ENCODE measurements at places on chromosomes 2 and 18. TPM values are rescaled to one million over a fixed set of nuclear protein-coding genes. Genes with fewer than 3 reads are reported as not detected.

GRCh38 chr2:152036611-152037469 is 62.0 kb downstream of the CACNB4 start:
- DNase-seq: peak; percentile 49

DNA sequence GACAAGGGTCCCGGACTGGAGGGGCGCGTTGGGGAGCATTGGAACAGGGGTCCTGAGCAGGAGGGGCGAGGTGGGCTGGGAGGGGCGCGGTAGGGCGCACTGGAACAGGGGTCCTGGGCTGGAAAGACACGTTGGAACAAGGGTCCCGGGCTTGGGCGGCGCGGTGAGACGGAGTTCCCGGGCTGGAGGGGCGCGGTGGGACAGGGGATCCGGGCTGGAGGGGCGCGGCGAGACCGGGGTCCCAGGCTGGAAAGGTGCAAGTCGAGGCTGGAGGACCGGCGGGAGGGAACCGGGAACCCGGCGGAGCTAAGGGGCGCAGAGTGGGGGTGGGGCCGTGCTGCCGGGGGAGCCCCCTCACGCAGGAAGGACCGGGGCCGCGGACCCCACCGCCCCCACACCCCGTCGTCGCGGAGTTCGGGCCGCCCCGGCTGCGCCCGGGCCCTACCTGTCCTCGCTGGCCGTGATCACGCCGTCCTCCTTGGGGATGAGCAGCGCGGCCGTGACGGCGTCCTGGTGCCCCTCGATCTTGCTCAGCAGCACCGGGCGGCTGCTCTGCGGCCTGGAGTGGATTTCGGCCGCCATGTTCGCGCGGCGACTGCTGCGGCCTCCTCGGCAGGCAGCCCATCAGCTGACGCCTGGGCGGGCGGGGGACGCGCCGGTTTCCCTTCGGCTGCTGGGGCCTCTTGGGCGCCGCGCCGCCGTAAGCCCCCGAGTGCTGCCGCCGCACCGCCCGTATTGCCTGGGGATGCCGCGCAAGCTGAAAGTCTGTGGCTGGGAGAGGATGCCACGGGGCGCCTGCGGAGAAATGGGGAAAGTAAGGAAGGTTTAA is at the start of gene WDFY1:
Gene WDFY1, minus strand, starts transcription at position 633 of the 829 bp plus-strand sequence. Its CDS starts 51 bp downstream, at position 582.
- peak; percentile 93 for DNase-seq

- DNase-seq: no peak
Measured at GRCh38 chr2:169761970-169762292, 28.3 kb downstream of the KLHL23 start.

UGT1A8 gene
- total RNA-seq: not detected

EML6 gene
- total RNA-seq: 0.56 TPM

RPRM gene
- total RNA-seq: not detected

- DNase-seq: no peak
Measured at GRCh38 chr2:220946552-220946951, 625.6 kb downstream of the EPHA4 start.

TUBA3D gene
- 113 TPM for total RNA-seq

DNA sequence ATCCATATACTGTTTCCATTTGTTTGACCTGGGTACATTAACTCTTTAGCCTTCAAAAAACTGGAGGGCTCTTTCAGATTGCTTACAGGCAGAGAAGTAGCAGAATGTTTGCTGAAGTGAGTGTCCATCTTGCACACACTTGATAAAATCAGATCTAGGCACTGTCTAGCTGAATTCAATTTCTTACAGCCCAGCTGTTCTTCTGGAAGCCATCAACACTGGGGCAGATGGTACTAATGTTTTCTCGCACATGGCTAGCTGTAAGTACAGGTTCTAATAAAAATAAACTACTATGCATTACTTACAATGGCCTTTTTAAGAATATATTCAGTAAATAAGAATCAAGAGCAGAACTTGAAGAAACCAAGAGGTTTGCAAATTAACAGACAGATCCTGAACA is 175.9 kb downstream of the NBAS start:
- DNase-seq: no peak

DNA sequence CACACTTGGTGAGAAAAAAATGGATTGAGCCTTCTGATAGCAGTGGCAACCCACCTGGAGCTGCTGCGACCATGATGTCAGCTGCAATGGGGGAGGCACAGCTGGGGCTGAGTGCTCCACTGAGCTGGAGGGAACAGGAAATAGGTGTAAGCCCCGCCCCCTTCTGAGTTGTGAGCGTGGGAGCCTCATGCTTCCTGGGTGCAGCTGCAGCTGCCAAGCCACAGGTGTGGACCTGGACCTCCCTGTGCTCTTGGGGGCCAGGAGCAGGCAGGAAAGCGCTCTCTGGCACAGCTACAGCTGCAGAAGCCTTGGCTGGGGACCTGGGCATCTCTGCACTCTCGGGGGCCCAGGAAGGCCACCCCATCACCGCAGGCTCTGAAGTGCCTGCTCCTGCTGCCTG is 970.6 kb downstream of the DCDC2C start:
- no peak for DNase-seq

- DNase-seq: no peak
Measured at GRCh38 chr2:46411985-46412384, 67.4 kb upstream of the TMEM247 start.

GRCh38 chr2:156619021-156619539 is 182.9 kb downstream of the GPD2 start:
- no peak for DNase-seq

GRCh38 chr2:205563646-205564045 is 118.7 kb upstream of the NRP2 start:
- peak; percentile 61 for DNase-seq

SF3B6 gene
- 47.7 TPM for total RNA-seq

DNA sequence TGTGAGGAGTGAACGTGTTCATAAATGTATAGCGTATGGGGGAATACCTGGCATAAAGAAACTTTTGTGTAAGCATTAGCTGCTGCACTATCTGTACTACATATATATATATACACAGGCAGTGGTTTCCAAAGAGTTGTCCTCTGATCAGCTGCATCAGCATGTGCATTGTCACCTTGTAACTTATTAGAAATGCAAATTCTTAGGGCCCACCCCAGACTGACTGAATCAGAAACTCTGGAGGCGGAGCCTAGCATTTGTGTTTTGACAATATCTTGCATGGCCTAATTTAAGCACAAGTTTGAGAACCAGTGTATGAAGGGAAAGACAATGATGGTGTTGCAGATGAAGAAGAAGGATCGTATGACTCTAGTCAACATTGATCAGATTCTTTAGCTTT is 299.5 kb downstream of the CCDC102B start:
- no peak for DNase-seq

GRCh38 chr2:32386739-32387138 is 29.9 kb downstream of the BIRC6 start:
- DNase-seq: no peak

DNA sequence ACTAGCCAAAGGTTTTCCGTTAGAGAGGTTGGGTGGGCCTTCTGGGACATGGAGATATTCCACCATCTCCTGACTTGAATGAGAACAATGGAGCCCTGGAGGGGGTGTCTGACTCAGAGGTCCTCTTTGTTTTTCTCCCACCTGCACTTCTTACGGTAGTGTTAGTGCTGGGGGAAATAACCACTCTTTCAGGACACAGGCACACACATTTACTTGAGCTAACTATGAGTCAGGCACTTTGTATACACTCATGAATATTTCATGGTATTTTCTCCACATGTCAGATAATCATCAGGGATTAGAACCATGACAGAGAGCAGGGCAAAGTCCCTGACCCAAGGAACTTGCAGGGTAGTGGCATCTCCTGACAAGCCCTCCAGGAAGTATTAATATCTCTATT is 439.1 kb downstream of the TSN start:
- DNase-seq: no peak

UBXN2A gene
- total RNA-seq: 18.5 TPM

DNA sequence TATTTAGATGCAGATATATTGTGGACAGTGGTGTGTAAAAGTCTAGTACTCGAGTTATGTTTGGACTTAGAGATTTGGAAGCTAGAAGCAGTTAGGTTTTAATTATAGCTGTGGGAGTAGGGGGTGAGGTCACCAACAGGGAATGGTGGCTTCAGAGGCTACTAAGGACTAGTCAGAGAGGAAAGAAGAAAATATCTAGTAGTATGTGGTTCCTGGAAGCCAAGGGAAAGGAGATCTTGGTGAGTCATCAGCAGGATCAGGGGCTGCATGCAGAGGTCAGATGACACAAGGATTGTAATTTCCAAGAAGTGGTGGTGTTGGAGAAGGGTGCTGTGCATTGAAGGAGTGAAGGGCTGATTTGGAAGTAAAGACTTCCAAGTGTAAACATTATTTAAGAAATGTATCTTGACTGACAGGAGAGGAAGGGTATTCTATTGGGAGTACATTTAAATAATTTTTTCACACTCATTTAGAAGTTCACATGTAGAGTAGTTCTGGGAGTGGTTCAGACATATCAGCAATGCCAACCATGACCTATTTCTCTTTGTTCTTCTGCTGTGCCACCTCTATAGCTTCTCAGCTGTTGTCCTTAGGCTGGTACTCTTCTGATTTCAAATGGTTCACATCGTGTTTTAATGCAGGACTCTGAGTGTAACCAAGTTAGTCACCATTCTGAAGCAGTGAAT is 59.1 kb downstream of the ACSL3 start:
- no peak for DNase-seq

DNA sequence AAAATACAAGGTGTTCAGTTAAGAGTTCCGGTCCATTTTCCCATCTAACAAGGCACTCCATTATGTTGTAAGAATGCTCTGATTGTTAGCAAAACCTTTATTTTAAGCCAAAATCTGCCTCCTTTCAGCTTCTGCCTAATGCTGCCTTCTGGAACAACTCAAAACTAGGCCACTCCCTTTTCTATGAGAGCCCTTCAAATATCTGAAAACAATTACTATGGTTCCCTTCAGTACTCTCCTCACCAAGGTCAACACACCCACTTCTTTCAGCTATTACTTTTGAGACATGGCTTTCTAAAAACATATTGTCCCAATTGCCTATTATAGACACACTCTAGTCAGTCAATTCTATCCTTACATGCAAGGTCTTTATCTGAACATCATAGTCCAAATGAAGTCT is 429.4 kb downstream of the ERBB4 start:
- DNase-seq: no peak

LRRC30 gene
- total RNA-seq: not detected

DNA sequence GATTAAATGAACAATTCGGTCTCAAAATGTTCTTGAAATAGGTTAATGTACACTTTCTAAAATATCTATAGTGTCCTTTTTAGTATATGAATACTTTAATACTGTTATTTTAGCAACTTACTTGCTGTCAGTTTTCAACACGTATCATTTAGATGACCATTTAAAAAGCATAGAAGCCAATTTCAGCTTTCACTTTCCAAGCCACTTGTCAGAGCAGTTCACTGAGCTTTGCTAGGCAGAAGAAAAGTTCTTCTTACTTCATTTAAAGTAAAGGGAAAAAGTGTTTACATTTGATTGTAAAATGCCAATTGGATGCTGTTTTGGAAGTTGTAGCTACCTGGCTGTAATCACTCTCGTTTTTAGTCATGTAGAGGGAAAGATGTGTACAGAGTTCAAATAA is 126.0 kb downstream of the KCNH7 start:
- no peak for DNase-seq

ITPRIPL1 gene
- 1.0 TPM for total RNA-seq

- no peak for DNase-seq
Measured at GRCh38 chr2:172999641-173000386, 75.8 kb upstream of the MAP3K20 start.

- DNase-seq: no peak
Measured at GRCh38 chr2:16625759-16626158, 39.9 kb downstream of the CYRIA start.

KRTCAP3 gene
- 0.24 TPM for total RNA-seq

- no peak for DNase-seq
Measured at GRCh38 chr2:9594366-9595054, 36.3 kb downstream of the YWHAQ start.

DNA sequence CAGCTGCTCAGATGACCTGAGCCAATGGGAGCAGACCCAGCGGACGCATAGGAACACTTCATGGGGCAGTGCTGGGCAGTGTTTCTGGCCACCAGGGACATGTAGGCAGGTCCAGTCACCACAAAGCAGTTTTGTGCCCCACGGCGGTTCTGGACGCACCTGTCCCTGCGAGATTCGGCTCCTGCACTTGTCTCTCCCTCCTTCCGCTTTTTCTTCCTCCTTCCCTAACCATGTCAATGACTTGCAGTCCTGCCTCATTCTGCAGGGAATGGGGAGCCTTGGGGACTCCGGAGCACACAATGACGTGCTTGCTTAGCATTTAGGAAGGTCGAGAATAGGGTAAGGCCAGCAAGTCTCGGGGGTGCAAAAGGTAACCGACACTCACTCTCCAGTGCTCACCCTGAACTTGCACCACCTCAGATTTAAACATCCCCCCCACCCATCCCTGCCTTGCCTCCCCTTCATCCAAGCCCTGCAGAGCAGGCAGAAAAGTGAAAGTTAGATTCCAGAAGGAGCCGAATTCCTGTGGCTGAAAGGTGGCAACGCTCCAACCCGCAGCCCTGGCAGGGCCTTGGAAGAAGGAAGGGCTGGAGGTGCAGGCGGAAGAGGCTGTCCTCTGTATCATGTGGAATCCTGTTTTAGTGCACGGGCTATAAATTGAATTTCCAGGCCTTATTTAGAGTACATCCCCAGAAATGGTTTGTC is 40.5 kb upstream of the ATG16L1 start:
- peak; percentile 83 for DNase-seq

GRCh38 chr18:34729740-34730355 is 19.8 kb downstream of the DTNA start:
- no peak for DNase-seq

SNRPD1 gene
- total RNA-seq: 24.7 TPM

- DNase-seq: no peak
Measured at GRCh38 chr2:22487541-22487940, 897.4 kb upstream of the KLHL29 start.

SLC5A7 gene
- total RNA-seq: 0.19 TPM

DNA sequence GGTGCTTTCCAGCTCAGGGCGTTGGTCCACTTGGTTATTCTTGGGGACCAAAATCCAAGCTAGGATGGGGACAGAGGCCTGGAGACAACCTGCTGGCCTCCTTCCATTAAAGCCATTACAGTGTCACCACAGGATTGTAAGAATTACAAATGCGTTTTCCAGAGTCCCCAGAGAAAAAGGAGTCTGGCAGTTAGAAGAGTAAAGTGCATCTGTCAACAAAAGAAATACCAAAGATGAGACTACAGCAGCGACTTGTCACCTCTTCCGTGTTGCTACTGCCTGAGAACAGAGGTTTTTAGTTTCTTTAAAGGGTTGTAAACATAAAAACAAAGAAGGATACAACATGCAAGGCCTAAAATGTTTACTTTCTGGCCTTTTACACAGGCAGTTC is 235.7 kb downstream of the AGAP1 start:
- DNase-seq: no peak

IL1RN gene
- 0.51 TPM for total RNA-seq

- DNase-seq: no peak
Measured at GRCh38 chr2:48315896-48316194, 214.1 kb upstream of the STON1 start.

DNA sequence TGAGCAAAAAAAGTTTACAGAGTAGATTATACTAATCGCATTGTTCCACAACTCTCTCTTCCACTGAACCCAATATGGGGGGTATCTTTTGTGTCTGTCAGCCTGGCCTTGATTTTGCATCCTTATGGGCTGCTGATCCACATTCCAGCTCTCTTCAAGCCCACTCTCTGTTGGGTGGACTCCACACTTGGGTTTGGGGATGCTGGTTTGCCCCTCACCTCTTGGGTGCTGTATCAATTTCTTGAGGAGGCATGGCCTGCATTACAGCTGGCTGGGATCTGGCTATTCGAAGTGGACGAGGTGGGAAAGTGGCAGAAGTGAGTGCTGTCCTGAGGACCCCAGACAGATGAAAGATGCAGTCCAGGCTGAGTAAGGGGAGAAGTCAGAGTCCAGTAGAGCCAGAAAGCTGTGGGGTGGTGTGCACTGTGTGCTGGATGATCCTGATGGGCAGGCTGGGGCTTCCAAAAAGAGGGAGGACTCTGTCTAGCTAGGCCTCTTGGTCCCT is 141.4 kb downstream of the CAPN13 start:
- no peak for DNase-seq

SERPINB12 gene
- total RNA-seq: not detected

All from Right ventricle myocardium superior (tissue), 1 donor.